ENCODE measurements at places on chromosomes 6 and 20. TPM values are rescaled to one million over a fixed set of nuclear protein-coding genes. Genes with fewer than 3 reads are reported as not detected.

The FRK gene
- total RNA-seq = 11.2 TPM

The SLC13A3 gene
- 0.30 TPM for total RNA-seq

The NRSN1 gene
- not detected for total RNA-seq

The LZTS3 gene
- total RNA-seq = 13.4 TPM

The PLAGL2 gene
- 7.3 TPM for total RNA-seq

The HMGA1 gene
- 46.7 TPM for total RNA-seq

The TINAG gene
- total RNA-seq = 0.41 TPM

The PAK5 gene
- not detected for total RNA-seq

The SLC17A3 gene
- total RNA-seq = not detected

The PTCRA gene
- total RNA-seq = not detected

The KCNB1 gene
- 0.77 TPM for total RNA-seq

The GSTA4 gene
- total RNA-seq = 9.4 TPM

DNA sequence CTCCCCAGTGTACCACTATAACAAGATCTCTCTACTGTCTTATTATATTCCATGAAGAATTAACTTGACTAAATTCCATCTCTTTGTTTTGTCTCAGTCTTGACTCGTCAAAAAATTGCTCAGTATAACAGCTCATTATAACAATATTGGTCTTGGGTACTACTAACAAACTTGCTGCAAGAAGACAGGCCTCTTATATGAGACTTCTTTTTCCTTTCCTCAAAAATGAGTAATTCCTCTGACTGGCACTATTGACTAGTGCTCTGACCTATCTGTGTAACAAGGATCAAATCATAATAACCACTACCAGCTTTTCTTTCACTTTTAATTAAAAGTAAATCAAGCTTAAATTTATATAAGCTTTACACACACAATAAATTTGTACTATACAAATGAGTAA lies 91.3 kb upstream of the THEMIS start:
- H3K27me3 ChIP-seq = no peaks in the 10 kb centered on the region
- H3K27ac ChIP-seq = no peak overlapping the region
- H3K36me3 ChIP-seq = peaks cover 34% of the 10 kb centered on the region

GRCh38 chr6:151493804-151494234 lies at the start of gene CCDC170:
Gene CCDC170 (plus strand): TSS chr6:151494017. CDS start chr6:151494129, 112 bp downstream.
- peaks cover 72% of the 10 kb centered on the region for H3K27me3 ChIP-seq
- peak; percentile 53 for DNase-seq
- H3K36me3 ChIP-seq = no peaks in the 10 kb centered on the region

GRCh38 chr6:136793363-136793762 lies 1.1 kb upstream of the MAP3K5 start:
- DNase-seq = no peak
- H3K4me1 ChIP-seq = peaks cover 38% of the 10 kb centered on the region
- H3K27ac ChIP-seq = peak overlapping the region; percentile 96
- H3K4me3 ChIP-seq = peak overlapping the region; percentile 92
- no peaks in the 10 kb centered on the region for H3K27me3 ChIP-seq

GRCh38 chr6:156917213-156917612 lies 140.0 kb downstream of the ARID1B start:
- no peaks in the 10 kb centered on the region for H3K27me3 ChIP-seq
- no peak for DNase-seq
- peaks cover 60% of the 10 kb centered on the region for H3K4me1 ChIP-seq
- H3K4me3 ChIP-seq = no peak overlapping the region
- no peak overlapping the region for H3K27ac ChIP-seq

GRCh38 chr6:27977387-27977786 lies 20.3 kb downstream of the OR2B6 start:
- no peak overlapping the region for H3K27ac ChIP-seq
- H3K27me3 ChIP-seq = peaks cover 29% of the 10 kb centered on the region
- no peak overlapping the region for H3K4me3 ChIP-seq
- H3K4me1 ChIP-seq = no peaks in the 10 kb centered on the region
- no peaks in the 10 kb centered on the region for H3K36me3 ChIP-seq
- no peak for DNase-seq

GRCh38 chr6:151796842-151797530 lies 10.5 kb upstream of the ESR1 start:
- no peak for DNase-seq
- peaks cover 13% of the 10 kb centered on the region for H3K27me3 ChIP-seq
- H3K27ac ChIP-seq = no peak overlapping the region
- peaks cover 14% of the 10 kb centered on the region for H3K4me1 ChIP-seq
- H3K36me3 ChIP-seq = no peaks in the 10 kb centered on the region

GRCh38 chr6:19998541-19998940 lies 161.4 kb downstream of the ID4 start:
- no peaks in the 10 kb centered on the region for H3K4me1 ChIP-seq
- no peak for DNase-seq

GRCh38 chr6:98929498-98930060 lies 18.2 kb downstream of the FBXL4 start:
- DNase-seq = no peak
- peaks cover 66% of the 10 kb centered on the region for H3K4me1 ChIP-seq
- H3K27ac ChIP-seq = no peak overlapping the region
- H3K36me3 ChIP-seq = peaks cover 17% of the 10 kb centered on the region
- H3K27me3 ChIP-seq = no peaks in the 10 kb centered on the region

GRCh38 chr6:168343239-168344150 lies 23.9 kb upstream of the DACT2 start:
- no peak overlapping the region for H3K27ac ChIP-seq
- H3K27me3 ChIP-seq = peaks cover 72% of the 10 kb centered on the region
- no peak overlapping the region for H3K4me3 ChIP-seq
- no peaks in the 10 kb centered on the region for H3K36me3 ChIP-seq

DNA sequence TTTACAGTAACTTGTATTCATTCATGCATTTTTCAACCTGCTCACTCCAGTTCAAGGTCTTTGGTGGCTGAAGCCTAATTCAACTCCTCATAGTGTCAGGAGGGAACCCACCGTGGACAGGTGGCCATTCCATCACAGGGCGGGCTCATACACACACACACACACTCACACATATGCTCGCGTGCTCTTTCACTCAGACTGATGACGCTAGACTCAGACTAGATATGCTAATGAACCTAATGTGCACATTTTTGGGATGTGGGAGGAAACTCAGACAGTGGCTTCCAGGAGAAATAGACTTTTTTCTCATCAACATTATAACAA lies 56.7 kb downstream of the TRIM27 start:
- H3K4me1 ChIP-seq = peaks cover 28% of the 10 kb centered on the region
- H3K27ac ChIP-seq = peak overlapping the region; percentile 81
- peak overlapping the region; percentile 86 for H3K4me3 ChIP-seq
- DNase-seq = no peak
- H3K36me3 ChIP-seq = no peaks in the 10 kb centered on the region

- no peaks in the 10 kb centered on the region for H3K27me3 ChIP-seq
- no peaks in the 10 kb centered on the region for H3K4me1 ChIP-seq
- peak overlapping the region; percentile 35 for H3K27ac ChIP-seq
- no peak for DNase-seq
These were observed 17.8 kb downstream of the TOMM34 start for GRCh38 chr20:44942264-44942973.

- H3K27me3 ChIP-seq = no peaks in the 10 kb centered on the region
- no peak overlapping the region for H3K4me3 ChIP-seq
- H3K27ac ChIP-seq = peak overlapping the region; percentile 67
- no peak for DNase-seq
These were observed 40.9 kb downstream of the DSTN start for GRCh38 chr20:17610566-17611289.

- no peaks in the 10 kb centered on the region for H3K27me3 ChIP-seq
- DNase-seq = no peak
- H3K27ac ChIP-seq = no peak overlapping the region
- no peak overlapping the region for H3K4me3 ChIP-seq
These were observed 600.5 kb upstream of the EYS start for GRCh38 chr6:66307490-66307889.

GRCh38 chr6:7580927-7581618 lies 8.9 kb upstream of the SNRNP48 start:
- no peak overlapping the region for H3K27ac ChIP-seq
- H3K4me1 ChIP-seq = no peaks in the 10 kb centered on the region
- DNase-seq = no peak
- H3K36me3 ChIP-seq = peaks cover 53% of the 10 kb centered on the region
- H3K4me3 ChIP-seq = no peak overlapping the region

GRCh38 chr6:52176550-52176949 lies 9.6 kb upstream of the IL17A start:
- H3K4me3 ChIP-seq = no peak overlapping the region
- no peaks in the 10 kb centered on the region for H3K36me3 ChIP-seq
- DNase-seq = no peak

- H3K36me3 ChIP-seq = no peaks in the 10 kb centered on the region
- H3K4me3 ChIP-seq = no peak overlapping the region
- DNase-seq = no peak
- H3K27ac ChIP-seq = no peak overlapping the region
These were observed 308.2 kb upstream of the SGK1 start for GRCh38 chr6:134626086-134626485.

DNA sequence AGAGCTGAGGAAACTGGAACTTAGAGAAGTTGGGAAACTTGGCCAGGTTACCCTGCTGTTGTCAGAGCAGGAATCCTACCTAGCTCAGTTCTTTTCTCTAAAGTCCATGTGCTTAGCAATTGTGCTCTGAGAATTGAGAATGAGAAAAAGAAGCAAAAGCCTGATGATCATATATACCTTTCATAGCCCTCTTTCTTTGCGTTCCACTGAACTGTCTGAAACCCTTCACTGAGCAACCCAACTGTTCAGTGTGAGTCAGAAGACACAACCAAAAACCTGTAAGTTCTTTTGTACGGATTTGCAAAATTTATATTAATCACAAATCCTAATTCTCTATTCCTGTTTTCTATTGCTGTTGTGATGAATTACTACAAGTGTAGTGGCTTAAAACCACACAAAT lies 80.6 kb downstream of the PHF3 start:
- H3K27me3 ChIP-seq = no peaks in the 10 kb centered on the region

GRCh38 chr6:129852257-129852858 lies 8.8 kb downstream of the TMEM244 start:
- no peaks in the 10 kb centered on the region for H3K36me3 ChIP-seq
- H3K4me1 ChIP-seq = no peaks in the 10 kb centered on the region
- no peak for DNase-seq

DNA sequence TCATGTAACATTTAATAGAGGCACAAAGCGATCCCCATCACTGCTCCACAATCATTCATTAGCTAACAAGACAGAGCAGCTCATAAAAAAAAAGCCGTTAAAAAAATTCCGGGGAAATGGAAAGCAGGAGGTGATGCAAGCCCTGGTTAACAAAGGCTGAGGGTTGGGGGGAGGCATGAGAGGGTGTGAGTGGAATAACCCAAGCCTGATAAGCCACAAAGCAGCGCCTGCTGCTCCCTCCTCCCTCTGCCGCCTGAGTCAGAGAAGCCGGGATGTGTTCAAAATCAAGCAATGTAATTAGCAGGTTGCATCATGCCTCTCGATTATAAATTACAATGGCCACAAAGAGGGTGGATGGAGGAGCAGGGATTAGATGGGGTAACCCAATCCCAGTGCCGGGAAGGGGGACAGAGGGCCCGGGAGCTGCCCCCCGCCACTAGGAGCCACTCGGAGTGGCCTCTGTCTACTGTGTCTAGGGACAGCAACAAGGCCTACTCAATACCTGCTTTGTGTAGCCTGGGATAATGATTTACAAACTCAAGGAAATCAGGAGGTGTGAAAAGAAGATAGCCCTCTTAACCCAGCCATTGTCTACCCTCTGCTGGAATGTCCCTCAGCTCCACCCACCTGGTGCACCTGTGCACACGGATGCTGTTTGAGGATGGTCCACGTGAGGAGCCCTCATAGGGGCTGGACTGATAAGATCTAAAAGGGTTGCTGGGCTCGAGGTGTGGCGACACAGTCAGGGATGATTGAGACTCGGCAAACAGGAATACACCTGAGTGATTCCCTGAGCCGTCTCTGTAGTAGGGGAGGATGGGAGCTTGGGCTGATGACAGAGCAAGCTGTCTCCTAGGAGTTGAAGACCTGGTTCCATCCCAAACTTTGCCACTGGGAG lies 156.9 kb downstream of the VEGFA start:
- H3K27me3 ChIP-seq = no peaks in the 10 kb centered on the region
- H3K4me3 ChIP-seq = no peak overlapping the region
- peak; percentile 13 for DNase-seq
- no peaks in the 10 kb centered on the region for H3K4me1 ChIP-seq
- H3K27ac ChIP-seq = no peak overlapping the region

GRCh38 chr6:141165002-141165665 lies 967.6 kb upstream of the GJE1 start:
- H3K27ac ChIP-seq = peak overlapping the region; percentile 92
- H3K4me3 ChIP-seq = no peak overlapping the region
- no peaks in the 10 kb centered on the region for H3K27me3 ChIP-seq
- peaks cover 27% of the 10 kb centered on the region for H3K4me1 ChIP-seq
- no peak for DNase-seq
- H3K36me3 ChIP-seq = no peaks in the 10 kb centered on the region

- DNase-seq = no peak
- H3K4me1 ChIP-seq = peaks cover 43% of the 10 kb centered on the region
- H3K36me3 ChIP-seq = no peaks in the 10 kb centered on the region
- peak overlapping the region; percentile 59 for H3K27ac ChIP-seq
These were observed 297.8 kb downstream of the PRL start for GRCh38 chr6:21999012-21999528.

GRCh38 chr6:12717356-12717755 lies 789 bp downstream of the PHACTR1 start:
- H3K36me3 ChIP-seq = no peaks in the 10 kb centered on the region
- H3K27ac ChIP-seq = no peak overlapping the region
- no peak for DNase-seq
- peaks cover 83% of the 10 kb centered on the region for H3K27me3 ChIP-seq
